NCI-H2029 treated with DMSO at 0.1 percent for 48 hours (cell line): ENCODE measurements at places on chromosomes 2 and 18.

DNA sequence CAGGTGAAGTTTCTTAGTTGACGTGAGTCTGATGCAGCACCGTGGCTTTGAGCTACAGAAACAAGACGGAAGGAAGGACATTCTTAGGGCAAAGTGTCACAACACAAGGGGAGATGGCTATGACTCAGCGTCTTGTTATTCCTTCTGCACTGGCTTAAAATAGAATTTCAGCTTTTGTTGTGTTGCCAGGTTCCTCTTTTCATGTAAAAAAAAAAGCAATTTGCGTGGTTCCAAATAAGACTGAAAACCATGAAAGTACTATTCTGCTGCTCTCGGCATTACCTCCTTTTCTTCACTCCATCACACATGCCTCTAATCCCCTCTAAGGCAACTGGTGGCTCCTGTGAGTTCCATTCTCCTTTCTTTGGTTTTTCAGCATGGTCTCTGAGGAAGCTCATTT, 150.1 kb downstream of the ANTXR1 start:
- no peak for DNase-seq

- no peak for DNase-seq
These were observed 15.2 kb downstream of the SRBD1 start for GRCh38 chr2:45595721-45596435.

- DNase-seq, result no peak
These were observed 2168.6 kb upstream of the PIK3C3 start for GRCh38 chr18:39786477-39786876.

- no peak for DNase-seq
These were observed 99.1 kb downstream of the GREB1L start for GRCh38 chr18:21341141-21341540.

DNA sequence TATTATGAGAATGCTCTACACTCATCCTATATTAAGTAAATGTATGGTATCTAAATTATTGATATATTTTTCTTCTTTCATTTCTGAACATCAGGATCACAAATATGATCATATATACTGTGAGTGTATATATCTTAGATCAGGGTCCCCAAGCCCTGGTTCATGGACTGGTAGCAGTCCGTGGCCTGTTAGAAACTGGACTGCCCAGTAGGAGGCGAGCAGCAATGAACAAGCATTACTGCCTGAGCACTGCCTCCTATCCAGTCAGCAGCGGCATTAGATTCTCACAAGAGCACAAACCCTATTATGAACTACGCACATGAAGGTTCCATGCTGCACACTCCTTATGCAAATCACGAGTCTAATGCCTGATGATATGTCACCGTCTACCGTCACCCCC, 1247.1 kb upstream of the NXPH2 start:
- no peak for DNase-seq

DNA sequence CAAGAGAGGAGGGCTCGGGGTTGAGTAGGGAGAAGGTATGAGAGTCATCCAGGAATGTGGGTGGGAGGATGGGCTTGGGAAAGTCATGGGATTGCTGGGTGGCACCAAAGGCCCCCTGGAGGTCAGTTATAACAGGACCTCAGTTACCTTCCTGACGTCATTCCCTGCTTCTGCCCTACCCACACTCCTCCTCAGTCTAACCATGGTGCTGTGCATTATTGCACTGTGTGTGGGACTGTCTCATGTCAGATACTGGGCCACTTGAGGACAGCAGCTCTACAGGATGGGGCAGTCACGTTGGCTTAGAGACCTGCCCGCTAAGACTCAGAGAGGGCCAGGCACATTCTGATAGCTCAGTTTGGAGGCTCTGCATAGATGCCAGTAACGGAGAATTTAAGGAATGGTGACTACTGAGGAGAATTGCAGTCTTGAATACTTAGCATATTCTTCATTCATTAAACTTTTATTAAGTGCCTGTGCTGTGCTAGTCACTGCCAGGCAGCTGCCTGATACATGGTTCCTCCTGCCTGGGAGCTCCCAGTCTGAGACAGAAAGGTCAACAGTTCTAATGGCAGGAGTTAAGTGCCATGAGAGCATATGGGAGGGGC, 90.5 kb downstream of the LAMA3 start:
- no peak for DNase-seq

DNA sequence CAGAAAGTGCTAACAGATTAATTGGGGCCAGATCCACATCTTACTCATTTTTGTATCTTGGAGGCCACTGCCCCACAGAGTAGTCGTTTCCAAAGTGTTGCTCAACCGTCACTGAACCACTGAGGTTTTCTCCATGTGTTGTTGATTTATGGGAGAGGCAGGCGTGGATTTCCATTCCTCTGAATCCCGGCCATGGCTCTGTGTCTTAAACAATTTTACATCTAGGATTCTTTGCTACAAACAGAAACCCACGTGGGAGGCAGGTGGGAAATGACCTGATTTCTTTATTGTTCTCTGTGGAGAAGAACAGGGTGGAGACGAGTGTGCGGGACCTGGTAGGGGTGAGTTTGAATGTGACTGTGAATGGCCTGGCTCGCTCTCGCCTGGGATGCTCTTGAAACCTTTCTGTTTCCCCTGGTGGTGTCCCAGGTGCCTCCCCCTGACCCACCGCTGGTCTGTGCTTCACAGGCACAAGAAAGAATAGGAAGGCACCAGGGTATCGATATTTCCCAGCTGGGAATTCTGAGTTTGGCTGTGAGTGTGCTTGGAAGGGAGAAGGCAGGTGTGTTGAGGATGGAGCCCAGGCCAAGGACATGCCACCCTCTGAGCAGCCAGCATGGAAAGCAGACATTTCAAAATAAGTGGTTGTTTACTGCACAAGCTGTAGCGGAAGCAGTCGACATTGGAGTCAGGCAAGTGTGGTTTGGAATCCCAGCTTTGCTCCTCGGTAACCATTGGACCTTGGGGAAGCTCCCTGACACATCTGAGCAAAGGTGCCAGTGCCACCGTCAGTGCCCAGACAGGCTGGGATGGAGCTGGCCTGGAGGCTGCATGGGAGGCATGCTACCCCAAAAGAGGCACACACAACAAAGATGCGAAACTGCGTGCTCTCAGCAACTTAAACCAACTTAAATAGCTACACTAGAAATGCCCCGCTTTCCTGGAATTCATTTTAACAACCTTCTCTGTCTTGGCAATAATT, 50.0 kb downstream of the LPIN1 start:
- no peak for DNase-seq

DNA sequence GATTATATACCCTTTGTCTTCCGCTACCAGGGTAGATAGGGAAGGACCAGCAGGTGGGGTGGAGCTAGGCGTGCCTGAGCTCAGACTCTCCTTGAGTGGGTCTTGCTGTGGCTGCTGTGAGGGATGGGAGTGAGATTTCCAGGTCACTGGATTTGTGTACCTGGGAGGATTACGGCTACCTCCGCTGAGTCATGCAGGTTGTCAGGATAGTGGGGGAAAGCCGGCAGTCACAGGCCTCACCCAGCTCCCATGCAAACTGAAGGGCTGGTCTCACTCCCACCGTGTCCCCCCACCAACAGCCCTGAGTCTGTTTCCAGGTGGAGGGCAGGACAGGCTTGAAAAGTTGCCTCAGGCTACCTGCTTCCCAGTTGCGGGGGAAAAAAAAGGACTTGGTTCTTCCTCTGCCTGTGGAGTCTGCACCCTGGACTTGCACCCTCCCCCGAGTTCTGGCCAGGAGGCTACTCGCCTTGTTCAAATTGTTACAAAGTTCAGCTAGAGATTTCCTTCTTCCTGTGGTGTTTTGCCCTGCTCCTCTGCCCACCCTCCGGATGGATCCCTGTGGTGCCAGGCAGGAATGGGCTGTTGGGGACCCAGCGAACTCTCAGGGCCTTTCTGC, 268.3 kb downstream of the VAPA start:
- DNase-seq, result no peak

DNA sequence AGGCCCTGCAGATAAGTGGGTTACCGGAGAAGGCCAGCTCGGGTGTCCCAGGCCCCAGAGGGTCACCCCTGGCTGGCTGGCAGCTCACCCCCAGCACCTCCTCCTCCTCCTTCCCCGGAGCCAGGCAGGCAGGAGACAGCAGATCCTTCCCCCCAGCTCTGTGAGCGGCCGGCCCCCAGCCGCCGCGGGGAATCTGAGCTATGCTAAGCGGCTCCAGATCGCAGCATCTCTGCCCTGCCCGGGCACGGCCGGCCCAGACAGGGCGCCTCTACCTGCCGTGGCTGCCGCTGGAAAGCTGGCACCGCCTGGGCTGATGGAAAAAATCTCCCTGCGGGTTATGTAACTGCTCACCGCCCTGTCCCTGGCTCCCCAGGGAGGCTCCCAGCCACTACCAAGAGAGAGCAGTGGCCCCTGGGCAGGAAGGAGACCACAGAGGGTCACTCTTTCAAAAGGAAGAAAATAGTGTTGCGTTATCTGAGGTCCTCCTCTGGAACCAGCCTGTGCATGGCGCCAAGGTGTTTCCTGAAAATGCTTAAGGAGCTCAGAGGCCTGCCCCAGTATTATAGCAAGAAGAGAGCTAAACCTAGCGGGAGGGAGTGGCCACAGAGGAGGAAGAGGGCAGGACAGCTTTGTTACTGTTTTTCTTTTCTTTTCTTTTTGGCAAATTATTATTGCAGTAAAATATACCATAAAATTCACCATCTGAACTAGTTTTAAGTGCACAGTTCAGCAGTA, 179.0 kb downstream of the SMAD7 start:
- DNase-seq, result no peak

DNA sequence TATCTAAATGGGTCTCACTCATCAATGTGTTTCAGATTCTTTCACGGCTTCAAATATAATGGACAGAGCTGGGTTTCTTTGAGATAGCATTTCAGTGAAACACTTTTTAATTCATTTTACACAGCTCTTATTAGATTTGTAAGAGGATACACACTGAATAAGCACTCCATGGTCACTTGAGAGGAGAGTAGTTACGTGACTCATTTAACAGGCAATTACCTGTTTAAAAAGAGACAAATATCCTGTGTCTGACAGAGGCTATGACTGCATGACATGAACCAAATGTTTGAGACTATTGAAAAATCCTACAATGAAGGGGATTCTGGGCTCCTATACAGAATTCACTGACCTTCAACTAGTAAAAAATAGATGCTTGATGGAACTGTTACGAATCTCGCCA, 786.9 kb downstream of the EPHA4 start:
- DNase-seq, result peak; percentile 69

DNA sequence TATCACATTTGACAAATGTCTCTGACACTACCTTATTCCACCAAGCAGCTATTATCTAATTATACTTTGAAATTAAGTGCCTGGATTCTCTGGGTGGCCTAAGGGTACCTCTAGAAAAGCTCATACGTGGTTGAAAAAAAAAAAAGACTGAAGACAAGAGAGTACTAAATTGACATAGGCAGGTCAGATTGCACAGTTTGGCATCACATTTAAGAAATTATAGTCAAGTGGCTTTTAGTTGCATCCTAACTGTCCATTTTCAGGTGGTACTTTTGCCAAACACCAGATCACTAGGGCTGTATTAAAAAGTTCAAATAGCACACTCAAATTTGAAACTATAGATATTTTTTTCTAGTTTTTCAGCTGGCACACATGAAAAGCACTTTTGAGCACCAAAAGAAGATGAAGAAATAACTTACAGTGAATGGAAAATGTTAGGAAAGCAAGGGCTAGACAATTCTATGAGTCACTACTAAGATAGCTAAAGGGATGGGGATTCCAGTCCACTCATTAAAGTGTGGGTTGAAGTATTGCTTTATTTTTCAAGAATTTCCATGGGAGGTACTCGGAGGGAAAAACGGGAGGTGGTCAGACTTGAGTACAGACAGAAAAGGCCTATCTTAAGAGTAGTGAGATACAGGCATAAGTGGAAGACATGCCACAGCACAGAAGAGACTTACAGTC, 106.5 kb upstream of the COL5A2 start:
- DNase-seq, result no peak

DNA sequence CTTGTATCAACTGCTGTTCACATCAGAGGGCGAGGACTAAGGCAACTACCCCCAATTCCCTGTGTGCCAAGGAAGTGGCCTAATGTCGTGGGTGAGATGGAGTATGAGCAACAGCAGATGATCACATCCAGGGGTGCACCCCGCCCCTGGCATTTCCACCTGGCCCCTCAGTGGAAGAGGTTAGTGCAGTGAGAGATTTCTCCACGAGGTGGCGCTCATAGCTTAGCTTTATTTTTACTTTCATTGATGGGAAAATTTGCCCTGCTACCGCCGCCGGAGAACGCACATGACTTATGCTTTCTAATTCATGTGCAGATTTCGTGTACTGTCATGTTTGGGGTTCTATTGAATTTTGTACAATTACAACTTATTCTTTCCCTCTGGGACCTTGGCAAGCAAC, 470.6 kb upstream of the MEX3C start:
- DNase-seq, result peak; percentile 8

GRCh38 chr2:100954044-100954420, 48.1 kb upstream of the RPL31 start:
- no peak for DNase-seq

GRCh38 chr18:53943326-53943860, 281.1 kb downstream of the MBD2 start:
- DNase-seq, result no peak

- DNase-seq, result no peak
These were observed 19.6 kb downstream of the SEC11C start for GRCh38 chr18:59159265-59159664.

DNA sequence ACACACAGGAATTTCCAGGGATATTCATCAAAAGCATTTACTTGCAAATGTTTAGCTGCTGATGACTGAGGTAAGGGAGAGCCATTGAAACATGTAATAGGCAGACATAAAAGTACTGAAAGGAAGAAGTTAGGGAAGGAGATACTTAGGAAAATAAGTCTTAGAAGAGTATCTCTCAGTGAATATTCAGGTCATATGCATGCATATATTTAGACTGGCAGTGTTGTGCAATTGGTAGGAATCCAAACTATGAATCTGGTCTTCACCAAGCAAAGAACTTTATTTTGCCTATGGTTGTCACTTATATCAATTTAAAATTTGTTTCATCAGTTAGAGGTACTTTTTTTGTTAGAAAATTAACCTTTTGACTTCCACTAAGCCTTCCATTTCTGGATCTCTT, 1490.7 kb downstream of the SUCLG1 start:
- DNase-seq, result no peak

- DNase-seq, result no peak
These were observed 398.0 kb upstream of the DCC start for GRCh38 chr18:51941999-51942398.

DNA sequence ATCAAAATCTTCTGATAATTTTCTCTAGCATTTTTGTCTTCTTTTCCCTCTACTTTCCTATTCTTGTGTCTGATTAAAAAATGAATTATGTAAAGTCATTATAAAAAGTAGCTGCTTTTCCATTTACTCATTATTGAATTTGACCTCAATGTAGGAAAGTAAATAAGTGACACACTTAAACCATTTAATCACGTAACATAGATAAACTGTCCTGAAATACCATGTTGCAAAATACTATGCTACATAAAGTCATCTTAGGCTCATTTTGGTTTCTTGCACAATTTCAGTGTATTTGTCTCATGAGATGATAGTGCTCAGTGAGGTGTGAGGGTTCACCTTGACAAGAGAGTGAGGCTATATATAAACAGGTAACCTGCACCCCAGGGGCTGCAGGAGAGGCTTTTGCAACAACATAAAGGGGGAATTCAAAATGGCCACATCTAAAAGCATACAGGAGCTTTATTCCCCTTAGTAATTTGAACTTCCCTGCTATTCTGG, 502.7 kb downstream of the RNF144A start:
- no peak for DNase-seq
